NCI-H526 (cell line): ENCODE measurements at places on chromosomes 7 and 10.

GRCh38 chr7:116942504-116942903 is 10.8 kb upstream of the ST7 start:
- no peak for DNase-seq

DNA sequence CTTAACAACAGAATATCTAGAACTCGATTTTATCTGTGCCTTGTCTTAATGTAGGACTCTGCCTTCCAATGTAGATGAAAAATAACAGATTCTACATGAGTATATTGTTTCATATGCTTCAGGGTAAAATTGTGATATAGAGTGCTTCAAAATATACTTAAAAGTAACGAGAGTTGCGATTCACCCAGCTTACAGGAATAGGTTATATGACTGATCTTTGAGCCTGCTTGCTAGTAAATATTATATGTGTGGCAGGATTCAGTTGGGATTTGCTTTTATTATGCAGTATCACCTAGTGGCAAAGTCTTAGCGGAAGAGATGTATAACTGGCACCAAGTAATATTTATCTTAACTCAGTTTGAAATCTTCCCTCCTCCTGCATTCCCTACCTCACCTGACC is 183.3 kb downstream of the SEMA3E start:
- no peak for DNase-seq

DNA sequence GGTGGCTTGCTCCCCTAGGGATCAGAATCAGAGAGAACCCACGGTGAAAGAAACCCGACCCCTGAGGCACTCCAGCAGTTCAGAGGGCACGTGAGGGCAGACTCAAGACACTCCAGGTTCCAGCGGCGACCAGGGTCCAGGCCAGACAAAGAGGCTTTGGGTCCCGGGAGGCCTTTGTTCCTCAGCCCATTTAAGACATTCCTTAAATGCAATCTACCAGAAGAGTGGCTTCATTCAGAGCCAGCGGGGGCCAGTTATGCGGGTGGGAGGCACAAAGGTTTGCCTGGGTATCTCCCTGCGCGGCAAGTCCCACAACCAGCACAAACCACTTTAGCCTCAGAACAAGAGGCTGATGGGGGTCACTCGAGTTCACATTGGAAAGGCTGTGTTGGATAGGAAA is 53.6 kb downstream of the AFAP1L2 start:
- DNase-seq: no peak

DNA sequence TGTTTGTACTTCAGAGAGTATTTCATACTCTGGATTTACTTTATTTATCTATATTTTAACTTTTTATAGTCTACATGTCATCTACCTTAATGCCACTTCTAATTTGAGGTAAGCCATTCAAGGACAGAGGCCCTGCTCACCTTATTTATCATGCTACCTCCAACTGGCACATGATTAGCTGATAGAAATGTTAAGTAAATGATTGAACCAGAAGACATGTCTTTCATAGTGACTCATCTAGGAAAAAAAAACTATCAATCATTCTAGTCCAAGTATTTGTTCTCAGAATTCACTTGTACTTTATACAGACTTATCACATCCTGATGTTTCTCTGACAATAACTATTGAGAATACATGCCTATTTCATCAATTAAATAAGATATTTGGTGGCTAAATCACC is 856.3 kb downstream of the XPNPEP1 start:
- no peak for DNase-seq

DNA sequence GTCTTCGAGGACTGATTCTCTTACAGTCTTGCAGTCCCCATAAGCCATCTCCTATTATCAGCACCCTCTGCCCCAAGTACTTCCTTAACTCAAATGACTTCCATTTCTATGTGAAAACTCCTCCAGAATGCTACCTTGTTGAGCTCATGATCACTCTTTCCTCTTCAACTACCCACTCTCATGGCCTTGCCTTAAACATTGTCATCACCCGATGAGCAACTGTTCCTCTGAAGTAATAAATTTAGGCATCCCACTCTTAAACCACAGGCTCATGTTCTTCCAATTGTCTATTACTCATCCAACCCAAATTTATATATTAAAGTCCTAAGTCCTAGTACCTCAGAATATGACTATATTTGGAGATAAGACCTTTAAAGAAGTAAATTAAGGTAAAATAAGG is 152.9 kb downstream of the C1GALT1 start:
- DNase-seq: no peak

GRCh38 chr10:9103301-9103700 is 1048.8 kb downstream of the GATA3 start:
- no peak for DNase-seq

GRCh38 chr7:131057794-131058070 is 269.9 kb upstream of the MKLN1 start:
- no peak for DNase-seq

- DNase-seq: no peak
Observed at GRCh38 chr10:132389433-132390169, 7.4 kb upstream of the PWWP2B start.

DNA sequence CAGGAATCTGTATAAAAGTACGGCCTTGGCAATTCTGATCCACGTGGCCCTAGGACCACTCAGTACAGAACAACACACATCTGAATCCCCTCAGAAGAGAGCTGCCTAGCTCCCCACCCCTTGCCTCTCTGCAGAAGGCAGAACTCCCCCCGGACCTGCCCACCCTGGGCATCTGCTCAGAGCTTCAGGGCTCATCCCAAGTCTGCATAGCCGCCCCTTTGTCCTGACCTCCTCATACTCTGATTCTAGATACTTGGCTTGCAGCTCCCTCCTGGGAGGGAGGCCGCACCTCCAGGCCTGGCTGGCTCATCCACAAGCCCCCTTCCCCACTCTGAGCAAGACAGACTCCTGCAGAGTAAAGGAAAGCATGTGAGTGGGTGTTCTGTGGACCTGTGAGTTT is 49.6 kb downstream of the GRID1 start:
- no peak for DNase-seq

GRCh38 chr10:85152496-85152895 is 824.1 kb downstream of the CCSER2 start:
- no peak for DNase-seq

DNA sequence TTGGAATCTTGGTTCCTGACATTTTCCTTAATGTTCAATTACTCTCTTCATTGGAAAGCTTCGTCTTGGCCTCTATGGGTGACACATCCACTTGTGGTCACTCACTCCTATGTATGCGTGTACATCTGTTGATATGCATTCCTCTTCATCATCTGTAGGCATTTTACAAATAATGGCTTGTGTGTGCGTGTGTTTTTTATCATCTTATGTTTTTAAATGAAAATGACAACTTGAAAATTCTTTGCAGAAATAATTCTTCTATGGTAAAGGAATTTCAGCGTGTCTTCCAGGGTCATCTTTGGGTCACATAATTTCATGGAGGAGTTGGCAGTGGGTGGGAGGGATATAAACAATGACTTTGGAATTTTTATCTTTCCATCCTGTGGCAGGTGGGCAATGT is 925.1 kb downstream of the LRMDA start:
- DNase-seq: no peak

GRCh38 chr10:48215486-48216203 is 58.9 kb downstream of the FRMPD2 start:
- DNase-seq: peak; percentile 64

GRCh38 chr7:1231214-1232102 is 1.2 kb upstream of the UNCX start:
- DNase-seq: no peak

DNA sequence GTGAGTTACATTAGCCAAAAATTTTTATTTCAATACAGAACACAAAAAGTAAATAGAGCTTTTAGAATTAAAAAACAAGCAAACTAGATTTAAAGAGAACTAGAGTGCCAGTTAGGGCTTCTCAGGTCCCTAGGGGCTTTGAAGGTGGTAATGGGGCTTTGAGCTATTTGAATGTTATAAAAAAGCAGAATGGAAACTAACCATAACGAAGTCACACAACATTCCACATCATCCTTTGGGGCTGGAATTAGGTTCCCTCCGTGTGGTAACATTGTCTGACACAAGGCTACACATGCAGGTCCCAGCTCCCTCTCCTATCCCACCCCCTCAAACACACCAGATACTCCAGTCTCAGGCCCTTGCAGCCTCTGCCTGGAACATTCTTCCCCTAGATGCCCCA is 15.3 kb downstream of the JAZF1 start:
- no peak for DNase-seq

- DNase-seq: no peak
Observed at GRCh38 chr10:12350167-12350872, 973 bp downstream of the CAMK1D start.

DNA sequence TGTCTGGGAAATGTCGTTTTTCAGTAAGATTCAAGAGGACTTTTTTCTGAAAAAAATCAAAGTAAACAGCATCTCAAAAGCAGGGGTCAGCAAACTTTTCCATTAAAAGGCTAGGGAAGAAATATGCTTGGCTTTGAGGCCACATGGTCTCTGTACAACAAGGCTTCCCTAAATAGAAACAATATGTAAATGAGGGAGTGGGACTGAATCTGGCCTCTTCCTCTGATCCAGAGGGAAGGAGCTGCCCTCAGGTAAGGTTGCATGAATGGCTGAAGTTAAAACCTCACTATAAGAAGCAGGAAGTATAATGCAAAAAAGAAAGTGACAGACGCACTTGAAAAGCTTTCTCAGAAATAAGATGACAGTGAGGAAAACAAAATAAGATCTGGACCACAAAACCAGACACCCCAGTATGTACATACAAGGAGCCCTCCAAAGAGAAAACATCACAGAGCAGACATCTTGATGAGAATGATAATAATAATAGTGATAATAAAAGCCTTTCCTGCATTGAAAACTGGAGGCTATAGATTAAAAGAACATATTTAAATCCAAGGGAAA is 115.2 kb downstream of the PLXNA4 start:
- DNase-seq: no peak

DNA sequence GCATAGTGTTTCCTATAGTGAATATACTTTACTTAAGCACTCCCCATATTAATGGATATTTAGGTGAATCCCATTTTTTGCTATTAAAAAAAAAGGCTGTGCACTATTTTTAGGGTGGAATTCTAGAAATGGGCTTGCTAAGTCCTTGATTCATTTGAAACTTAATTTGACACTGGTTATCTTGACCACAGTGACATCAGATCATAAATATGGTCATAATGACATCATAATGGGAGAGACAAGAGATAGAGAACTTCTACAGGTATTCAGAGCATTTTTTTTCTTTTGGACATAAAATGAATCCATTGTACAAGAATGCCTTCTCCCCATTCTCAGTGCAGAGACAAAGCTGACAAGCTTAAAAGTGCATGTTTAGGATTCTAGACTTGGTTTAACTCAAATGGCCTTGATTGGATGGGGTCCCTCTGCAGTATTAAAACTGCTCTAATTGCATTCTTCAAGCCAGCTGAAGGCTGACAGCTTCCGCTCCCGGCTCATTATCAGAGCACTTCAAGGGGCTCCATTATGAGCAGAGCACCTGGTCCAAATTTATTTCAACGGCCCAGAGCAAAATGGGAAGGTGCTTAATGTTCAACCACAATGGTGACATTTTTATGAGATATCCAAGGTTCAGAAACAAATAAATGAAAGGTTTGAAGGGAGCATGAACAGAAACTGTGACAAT is 104.8 kb downstream of the JAZF1 start:
- DNase-seq: no peak

DNA sequence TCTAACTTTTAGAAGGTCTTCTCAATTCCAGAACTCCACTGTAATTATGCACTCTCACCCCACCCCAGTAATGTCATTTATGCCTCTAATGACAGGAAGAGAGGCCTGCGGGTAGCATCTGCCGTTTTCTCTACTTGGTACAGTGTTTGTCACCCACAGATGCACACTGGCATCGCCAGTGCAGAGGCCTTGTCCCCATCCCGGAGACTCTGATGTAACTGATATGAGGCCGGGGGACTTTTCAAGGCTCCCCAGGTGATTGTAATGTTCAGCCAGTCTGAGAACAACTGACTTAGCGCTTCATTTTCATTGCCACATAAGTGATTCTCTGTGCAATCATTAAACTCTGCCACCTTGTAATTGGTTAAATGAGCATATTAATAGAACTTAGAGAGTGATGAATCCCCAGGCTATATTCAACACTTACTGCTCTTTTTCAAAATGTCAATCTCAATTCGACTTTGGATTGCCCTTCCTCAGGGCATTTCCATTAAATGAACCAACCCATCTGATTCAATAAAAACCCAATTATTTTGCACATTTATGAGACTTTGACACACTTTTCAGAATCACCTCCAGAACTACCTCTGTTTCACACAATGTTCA is 113.2 kb downstream of the HERPUD2 start:
- DNase-seq: no peak

DNA sequence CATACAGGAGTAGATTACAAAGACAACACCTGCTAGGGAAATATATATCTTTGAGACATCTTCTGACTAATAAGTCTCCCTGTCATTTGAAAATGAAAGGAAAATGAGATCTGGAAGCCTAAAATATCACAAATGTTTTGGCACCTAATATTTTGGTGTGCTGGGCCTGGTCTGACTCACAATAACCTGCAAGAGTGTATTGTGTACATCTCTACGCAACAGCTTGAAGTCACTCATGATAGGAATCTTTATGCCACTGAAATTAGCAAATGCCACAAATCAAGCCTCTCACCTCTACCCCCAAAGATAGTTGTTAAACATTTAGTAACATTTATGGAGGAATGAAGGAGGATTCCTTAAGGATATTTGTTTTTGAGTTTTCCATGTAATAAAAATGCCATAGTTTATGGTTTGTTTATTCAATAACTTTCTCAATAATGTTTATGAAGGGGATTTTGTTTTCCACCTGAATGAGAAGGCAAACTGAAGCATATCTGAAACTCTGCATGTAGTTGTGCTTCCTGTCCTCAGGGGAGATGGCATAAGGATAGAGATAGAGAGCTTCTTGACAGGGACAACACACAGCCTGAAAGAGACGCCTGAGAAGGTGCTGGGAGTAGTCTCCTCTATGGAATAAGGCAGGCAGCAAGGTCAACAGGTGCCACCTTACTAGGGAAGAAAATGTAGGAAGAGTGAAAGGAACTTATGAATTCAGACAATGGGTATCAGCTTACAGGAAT is 197.4 kb downstream of the AHR start:
- DNase-seq: no peak

GRCh38 chr10:61907011-61907410 is 5.5 kb downstream of the ARID5B start:
- no peak for DNase-seq

- DNase-seq: no peak
Observed at GRCh38 chr7:81439591-81439990, 330.3 kb downstream of the HGF start.
